T-helper 17 cell (primary cell): ENCODE measurements at places on chromosomes 1 and 21. TPM values are rescaled to one million over a fixed set of nuclear protein-coding genes. Genes with fewer than 3 reads are reported as not detected.
A peak's percentile ranks its signal among the peaks of the same experiment; 100 is the strongest.

DNA sequence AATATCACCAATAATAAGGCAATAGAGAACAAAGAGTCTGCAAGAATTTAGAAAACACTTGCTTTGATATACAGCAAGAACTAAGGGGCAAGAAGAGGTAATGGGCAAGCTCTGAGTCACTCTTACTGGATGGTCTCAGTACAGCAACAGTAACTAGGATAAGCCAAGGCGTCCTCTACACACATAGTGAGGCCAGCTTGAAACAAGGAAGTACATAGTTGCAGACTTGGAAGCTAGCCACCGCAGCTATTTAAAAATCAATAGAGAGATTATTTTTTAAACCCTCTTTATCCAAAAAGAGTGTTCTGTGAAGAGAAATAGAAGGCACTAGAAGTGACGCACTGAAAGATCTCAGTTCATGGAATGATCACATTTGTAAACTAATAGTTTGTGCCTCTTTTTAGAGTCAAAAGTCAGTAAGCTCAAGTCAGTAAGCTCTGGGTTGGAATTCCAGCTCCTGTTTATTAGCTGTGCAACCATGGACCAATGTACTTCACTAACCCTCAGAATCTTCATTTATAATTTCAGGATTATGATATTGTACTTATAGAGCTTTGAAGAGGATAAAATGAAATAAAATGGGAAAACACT, 118.6 kb downstream of the AKT3 start:
- H3K36me3 ChIP-seq, result no peaks in the 10 kb centered on the region
- H3K4me1 ChIP-seq, result peaks cover 25% of the 10 kb centered on the region
- H3K4me3 ChIP-seq, result no peak overlapping the region

DNA sequence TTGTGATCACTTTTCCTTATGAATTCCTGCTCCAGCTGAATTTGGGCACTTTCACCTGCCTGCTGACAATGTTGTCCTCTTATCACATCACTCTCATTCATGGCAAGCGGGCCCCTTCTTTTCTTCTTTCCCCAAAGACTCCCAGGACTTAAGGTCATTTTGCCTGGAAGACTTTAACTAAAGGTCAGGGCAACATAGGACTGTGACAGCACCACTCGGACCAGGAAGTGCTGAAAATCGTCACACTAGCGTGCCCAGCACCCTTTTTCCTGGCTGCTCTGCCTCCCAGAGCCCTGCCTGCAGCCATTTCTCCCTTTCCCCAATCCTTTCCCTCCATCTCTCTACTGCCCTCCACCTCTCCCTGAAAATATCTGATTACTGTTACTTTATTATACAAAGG, 35.4 kb downstream of the CD34 start:
- DNase-seq, result no peak
- H3K27me3 ChIP-seq, result no peaks in the 10 kb centered on the region
- H3K27ac ChIP-seq, result no peak overlapping the region
- H3K4me1 ChIP-seq, result peaks cover 44% of the 10 kb centered on the region
- H3K4me3 ChIP-seq, result peak overlapping the region; percentile 49

MTR gene
- 45.8 TPM for total RNA-seq

- no peak overlapping the region for H3K27ac ChIP-seq
- DNase-seq, result no peak
- H3K27me3 ChIP-seq, result no peaks in the 10 kb centered on the region
- H3K4me3 ChIP-seq, result no peak overlapping the region
Observed at GRCh38 chr1:92599184-92599583, 112.5 kb upstream of the GFI1 start.

GRCh38 chr21:32328595-32328994, 29.9 kb downstream of the MRAP start:
- DNase-seq, result no peak
- no peaks in the 10 kb centered on the region for H3K27me3 ChIP-seq
- peaks cover 13% of the 10 kb centered on the region for H3K36me3 ChIP-seq
- peaks cover 4% of the 10 kb centered on the region for H3K4me1 ChIP-seq
- no peak overlapping the region for H3K27ac ChIP-seq
